ENCODE measurements at places on chromosomes 12 and 14.

- DNase-seq = no peak
These were observed 2.0 kb upstream of the SLCO1B3 start for GRCh38 chr12:20808521-20808920.

- no peak for DNase-seq
These were observed 2.4 kb upstream of the CRIP1 start for GRCh38 chr14:105484069-105484996.

DNA sequence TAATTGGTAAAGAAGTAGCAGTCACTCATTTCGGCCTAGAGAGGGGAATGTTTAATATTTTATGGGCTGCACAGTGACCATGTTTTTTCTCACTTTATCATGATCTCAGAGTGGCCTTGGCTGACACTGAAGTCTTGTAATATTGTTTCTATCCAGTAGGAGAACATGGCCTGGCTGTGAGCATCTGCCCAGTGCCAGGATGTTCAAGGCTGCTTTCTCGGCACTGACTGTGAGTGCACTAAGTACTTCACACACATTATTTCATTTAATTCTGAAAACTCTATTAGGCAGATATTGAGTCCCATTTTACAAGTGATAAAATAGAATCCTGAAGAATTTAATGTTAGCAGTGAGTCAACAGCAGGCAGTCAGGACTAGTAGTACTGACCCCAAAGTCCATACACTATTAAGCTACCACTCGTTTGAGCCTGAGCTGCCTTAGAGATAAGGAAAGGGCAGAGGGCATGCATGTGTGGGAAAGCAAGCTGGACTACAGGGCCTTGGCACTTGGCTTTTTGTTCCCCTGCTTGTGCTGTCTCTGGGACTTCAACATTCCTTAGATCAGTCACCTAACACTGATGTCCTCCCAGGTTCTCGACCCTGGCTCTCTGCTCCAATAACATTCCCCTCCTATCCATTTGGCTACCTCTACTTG is 42.2 kb upstream of the APPL2 start:
- no peak for DNase-seq

DNA sequence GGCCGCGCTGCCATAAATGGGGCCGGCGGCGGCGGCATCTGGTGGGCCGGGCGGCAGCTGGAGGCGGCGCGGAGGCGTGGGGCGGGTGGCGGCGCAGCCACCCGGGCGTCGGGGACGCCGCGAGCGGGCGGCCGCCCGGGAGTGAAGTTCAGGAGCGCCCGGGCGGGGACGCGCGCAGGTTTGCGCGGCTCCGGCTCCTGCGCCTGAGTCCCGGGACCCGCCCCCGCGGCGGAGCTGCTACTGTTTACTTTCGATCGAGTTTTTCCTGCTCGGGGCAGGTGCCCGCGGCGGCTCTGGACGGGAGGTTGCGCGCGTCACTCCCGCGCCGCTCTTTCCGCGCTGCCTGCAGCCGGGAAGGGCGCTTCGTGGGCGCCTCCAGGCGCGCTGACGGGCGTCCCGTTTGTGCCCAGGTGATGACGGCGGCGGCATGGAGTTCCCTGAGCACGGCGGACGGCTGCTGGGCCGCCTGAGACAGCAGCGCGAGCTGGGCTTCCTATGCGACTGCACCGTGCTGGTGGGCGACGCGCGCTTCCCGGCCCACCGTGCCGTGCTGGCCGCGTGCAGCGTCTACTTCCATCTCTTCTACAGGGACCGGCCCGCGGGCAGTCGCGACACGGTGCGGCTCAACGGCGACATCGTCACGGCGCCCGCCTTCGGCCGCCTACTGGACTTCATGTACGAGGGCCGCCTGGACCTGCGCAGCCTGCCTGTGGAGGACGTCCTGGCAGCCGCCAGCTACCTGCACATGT is at the start of gene ZBTB42:
ZBTB42 (plus strand) TSS at position 331 of the 749 bp plus-strand sequence; CDS start at position 428, 97 bp downstream.
- no peak for DNase-seq

- DNase-seq = no peak
These were observed 15.6 kb upstream of the CALM1 start for GRCh38 chr14:90381011-90381786.

GRCh38 chr14:93008381-93008780 is 85.4 kb downstream of the CHGA start:
- no peak for DNase-seq

- no peak for DNase-seq
These were observed 48.1 kb downstream of the TPCN1 start for GRCh38 chr12:113269257-113269943.

DNA sequence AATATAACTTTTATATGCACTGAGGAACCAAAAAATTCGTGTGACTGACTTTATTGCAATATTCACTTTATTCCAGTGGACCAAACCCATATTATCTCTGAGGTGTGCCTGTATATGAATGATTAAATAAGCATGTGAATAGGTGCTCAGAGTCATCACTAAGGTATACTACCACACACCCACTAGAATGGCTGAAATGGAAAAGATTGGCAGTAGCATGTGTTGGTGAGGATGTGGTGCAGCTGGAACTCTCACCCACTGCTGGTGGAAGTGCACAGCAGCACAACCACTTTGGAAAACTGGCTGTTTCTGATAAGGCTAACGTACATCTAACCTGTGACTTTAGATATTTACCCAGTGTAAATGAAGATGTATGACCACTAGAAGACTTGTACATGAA is 36.8 kb downstream of the GOLGA5 start:
- no peak for DNase-seq

- no peak for DNase-seq
These were observed 15.4 kb downstream of the RASAL1 start for GRCh38 chr12:113119980-113120669.

GRCh38 chr12:10153271-10154144 is 18.4 kb downstream of the OLR1 start:
- DNase-seq = no peak

- no peak for DNase-seq
These were observed 3.3 kb upstream of the POP5 start for GRCh38 chr12:120584343-120585149.

GRCh38 chr12:4379405-4379804 is at the start of gene FGF23:
Gene FGF23 (minus strand): TSS chr12:4379712. CDS start chr12:4379582, 130 bp downstream.
- no peak for DNase-seq

DNA sequence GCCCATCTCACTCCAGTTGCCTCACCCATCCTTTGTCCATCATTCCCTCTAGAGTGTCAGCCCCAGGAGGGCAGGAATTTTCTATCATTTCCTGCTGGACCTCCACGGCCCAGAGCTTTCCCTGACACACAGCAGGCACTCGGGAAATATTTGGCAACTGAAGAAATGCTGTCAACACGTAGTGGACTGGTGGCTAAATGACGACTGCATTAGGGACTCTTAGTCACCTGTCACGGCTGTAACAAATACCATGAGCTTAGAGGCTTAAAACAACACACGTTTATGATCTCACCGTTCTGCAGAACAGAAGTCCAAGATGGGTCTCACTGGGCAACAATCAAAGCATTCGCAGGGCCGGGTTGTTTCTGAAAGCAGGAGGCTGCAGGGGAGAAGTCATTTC is 91.3 kb downstream of the PHETA1 start:
- no peak for DNase-seq

DNA sequence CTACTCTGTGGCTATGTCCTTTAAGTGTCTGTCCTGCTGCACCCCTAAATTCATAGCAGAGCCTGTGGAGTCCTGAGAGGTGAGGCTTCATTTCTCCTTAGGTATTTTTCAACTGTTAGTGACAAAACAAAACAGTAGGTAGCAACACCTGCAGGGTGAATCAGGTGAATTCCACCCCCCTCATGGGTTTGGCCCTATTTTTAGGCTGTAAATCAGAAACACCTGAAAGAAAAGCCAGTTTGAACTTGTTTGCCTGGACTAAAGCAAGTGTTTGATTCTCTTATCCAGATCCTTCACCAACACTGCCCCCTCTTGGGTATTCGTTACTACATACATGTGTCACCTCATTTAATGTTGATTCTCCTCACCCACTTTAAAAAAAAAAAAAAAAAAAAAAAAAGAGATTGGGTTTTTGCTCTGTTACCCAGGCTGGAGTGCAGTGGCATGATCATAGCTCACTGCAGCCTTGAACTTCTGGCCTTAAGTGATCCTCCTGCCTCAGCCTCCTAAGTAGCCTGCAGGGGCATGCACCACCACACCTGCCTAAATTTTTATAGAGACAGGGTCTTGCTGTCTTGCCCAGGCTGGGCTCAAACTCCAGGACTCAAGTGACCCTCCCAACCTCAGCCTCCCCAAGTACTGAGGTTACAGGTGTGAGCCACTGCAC is 10.3 kb downstream of the TBPL2 start:
- peak; percentile 45 for DNase-seq

DNA sequence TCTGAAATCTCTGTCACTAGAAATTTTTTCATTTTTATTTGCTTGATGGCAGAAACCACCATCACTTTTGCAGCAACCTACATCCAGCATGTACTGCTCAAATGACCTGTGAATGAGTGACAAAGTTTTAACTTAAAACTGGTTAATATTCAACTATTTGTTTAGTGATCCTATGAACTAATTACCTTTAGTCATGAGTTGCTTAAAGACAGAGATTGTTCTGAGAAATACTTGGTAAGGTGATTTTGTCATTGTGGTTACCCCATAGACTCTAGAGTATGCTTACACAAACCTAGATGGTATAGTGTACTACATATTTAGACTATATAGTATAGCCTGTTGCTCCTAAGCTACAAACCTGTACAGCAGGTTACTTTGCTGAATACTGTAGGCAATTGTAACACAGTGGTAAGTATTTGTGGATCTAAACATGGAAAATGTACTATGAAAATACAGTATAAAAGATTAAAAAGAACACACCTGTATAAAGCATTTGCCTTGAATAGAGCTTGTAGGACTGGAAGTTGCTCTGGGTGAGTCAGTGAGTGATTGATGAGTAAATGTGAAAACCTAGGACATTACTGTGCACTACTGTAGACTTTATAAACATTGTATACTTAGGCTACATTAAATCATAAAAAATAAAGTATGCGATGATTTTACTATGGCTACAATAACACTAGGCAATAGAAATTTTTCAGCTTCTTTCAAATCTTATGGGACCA is 256.6 kb upstream of the PPFIA2 start:
- DNase-seq = no peak

GRCh38 chr12:104734541-104735095 is 223.5 kb downstream of the SLC41A2 start:
- no peak for DNase-seq

DNA sequence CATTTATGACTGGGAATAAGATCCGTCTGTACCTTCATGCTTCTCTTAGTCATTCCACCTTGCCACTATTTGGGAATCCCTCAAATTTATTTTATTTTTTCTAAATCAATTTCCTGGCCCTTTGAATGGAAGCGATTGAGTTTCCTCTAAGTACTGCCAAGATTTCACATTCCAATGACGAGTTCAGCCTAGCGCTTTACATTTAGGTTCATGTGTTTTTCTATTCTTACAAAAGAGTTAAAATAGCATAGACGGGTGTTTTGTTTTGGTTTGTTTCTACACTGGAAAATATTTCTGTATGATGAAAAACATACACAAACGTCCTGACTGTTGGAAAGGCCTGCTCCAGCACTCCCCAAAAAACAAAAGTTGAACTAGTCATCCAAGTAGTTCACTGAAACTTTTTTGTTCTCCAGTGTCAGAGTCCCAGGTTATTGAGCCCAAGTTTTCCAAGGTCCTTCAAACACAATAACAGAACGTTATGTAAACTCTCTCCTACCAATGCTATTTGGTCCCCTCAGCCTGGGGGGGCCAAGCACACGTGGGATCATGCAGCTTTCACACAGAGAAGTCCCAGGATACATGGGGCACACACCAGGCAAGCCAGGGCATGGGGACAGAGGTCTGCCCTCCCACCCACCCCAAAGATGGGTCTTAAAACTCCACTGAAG is 74.8 kb upstream of the FOXN3 start:
- no peak for DNase-seq

- no peak for DNase-seq
These were observed 25.3 kb upstream of the RBM19 start for GRCh38 chr12:113991224-113992044.

DNA sequence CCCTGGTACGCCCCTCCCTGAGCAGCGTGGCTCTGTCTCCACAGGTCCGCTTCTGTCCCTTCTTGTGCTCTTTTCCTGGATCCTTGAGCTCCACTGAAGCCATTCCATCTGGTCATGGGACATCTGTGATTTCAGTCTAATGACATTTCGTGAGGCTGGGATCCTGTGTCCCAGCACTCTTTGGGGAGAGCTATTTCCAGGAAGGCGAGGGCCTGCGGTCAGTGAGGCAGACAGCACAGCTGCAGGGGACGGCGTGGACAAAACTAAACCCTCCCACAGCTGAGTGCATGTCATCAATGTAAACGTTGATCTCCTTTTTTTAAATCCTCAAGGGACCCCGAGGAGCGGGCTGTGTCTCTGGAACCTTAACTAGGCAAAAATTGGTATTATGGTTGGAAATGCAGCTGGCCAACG is 127.7 kb downstream of the DACT1 start:
- no peak for DNase-seq

- no peak for DNase-seq
These were observed 21.9 kb upstream of the MAP1LC3B2 start for GRCh38 chr12:116537101-116537904.

DNA sequence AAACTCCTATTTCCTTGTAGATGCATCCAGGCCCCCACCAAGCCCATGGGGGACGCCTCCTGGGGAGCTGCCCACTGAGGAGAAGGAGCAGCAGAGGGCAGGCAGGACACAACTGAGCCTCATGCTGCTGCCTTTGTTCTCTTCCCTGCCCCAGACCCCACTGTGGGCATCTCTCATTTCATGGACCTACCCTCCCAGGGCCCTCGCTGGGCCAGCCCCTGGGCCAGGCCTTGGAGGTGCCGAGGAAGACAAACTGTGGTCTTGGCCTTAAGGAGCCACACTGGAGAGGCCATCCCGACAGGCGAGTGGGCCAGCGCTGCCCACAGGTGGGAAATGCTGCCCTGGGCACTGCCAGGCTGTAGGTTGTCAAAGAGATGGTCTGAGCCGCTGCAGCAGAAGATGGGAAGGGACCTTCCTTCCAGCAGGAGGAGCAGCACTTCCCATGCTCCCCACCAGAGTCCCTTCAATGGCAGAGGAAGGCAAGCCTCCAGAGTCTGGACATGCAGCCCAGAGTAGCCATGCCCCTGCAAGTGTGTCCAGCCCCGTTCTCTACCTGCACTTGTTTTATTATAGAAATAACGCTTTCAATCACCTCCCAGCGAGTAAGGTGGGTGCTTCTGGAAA is 147.4 kb downstream of the BCL11B start:
- no peak for DNase-seq

DNA sequence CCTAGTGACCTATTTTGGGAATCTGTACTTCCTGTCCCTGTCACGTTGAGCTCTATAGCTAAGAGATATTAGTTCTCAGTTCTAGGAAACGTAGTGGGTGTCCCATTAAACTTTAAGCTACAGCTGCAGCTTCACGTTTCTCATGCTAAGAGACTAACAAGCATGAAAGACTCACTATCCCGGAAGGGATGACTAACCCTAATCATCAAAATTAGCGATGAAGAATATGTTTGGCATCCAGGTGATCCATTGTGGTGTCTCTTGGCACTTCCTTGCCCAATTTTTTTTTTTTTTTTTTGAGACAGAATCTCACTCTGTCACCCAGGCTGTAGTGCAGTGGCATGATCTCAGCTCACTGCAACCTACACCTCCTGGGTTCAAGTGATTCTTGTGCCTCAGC is 11.0 kb upstream of the LALBA start:
- no peak for DNase-seq

DNA sequence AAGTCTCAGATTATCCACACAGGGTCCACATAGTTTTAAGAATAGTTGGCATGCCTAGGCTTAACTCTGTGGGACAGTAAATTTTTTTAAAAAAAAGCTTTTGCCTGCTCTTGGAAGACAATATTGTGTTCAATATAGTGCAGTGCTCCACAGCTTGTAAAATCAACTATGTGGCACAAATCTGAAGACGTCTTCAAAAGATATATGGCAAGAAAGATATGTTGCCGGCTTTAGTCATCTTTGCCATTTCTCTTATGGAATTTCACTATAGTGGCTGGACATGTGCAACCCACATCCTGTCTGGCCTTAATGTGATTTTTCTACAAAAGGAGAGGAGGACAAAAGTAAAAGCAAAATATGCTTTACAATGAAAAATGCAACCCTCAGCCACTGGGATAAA is 90.5 kb downstream of the MGST1 start:
- DNase-seq = no peak

Data from SK-N-MC (cell line).